ENCODE measurements at places on chromosomes 16 and 17.

- peak; percentile 77 for DNase-seq
These were observed at the start of gene NRN1L for GRCh38 chr16:67884684-67885083. TSS of gene NRN1L (plus strand) at chr16:67884885. CDS start at chr16:67884904, 19 bp downstream.

DNA sequence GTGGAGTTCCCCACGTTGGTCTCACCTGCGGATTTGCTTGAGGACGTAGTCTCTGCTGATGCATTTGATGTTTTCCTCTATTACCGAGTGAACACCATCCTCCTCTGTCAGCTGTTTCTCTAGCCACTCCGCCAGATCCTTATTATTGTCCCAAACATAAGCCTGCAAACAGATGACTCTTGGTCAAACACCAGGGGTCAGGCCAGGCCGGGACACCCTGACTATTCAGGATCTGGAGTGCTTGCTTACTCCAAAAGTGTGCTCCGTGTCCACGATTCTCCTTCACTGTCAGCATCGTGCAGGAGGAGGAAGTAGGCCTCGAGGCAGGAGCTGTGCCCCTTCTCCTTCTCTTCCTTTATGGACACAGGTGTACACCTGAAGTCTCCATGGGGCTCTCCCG lies 140.2 kb downstream of the AATF start:
- peak; percentile 23 for DNase-seq

- peak; percentile 54 for DNase-seq
These were observed 646 bp downstream of the CBX2 start for GRCh38 chr17:79778504-79779083.

DNA sequence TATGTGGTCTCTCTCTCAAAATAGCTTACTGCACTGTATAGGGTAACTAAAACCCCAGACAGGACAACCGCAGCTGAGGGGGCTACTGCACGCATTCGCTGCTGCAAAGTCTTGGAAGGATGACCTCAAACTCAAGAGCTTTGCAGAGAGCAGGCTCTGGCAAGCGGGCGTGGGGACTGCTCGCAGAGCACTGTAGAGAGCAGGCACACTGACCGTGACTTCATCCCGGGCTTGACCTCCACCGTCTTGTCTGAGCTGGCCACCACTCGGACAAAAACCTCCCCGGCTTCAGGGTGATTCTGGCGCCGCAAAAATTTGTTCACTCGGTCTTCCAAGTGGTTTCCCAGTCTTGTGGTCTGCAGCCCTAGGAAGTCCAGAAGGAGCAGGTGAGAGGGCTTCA lies 22.9 kb upstream of the TRAP1 start:
- no peak for DNase-seq

- no peak for DNase-seq
These were observed 161.3 kb downstream of the AATF start for GRCh38 chr17:37109731-37110710.

DNA sequence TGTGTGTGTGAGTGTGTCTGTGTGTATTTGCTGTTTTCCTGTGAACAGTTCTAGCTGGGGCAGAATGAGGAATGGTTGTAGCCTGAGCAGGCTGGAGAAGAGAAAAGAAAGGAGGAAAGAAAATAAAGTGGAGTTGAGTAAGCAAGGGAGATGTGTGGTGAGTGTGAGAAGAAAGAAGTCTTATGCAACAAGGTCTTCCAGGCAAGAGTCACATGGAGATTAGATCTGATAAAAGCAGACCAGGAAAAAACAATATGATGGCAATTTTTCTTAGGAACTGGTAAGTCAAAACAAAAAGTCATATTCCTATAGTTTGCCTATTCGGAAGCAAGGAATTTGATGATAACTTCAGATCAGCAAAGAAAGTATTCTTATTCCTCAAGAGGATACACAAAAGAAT lies 125.0 kb downstream of the HS3ST3A1 start:
- no peak for DNase-seq

DNA sequence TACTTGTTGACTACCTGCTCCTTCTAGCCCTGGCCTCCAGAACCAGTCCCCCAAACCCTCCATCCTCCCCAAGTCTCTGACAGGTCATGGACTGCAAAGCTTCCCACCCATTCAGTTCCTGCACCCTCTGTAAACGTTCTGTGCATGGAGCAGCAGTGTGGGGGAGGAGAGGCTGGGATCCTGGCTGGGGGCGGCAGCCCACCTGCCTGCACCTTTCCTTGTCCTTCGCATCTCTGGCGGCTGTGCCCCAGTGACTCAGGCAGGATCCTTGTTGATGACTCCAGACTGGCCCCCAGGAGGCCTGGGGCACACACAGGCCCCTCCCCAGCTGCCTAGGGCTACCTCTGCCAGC lies 1.6 kb upstream of the PKMYT1 start:
- no peak for DNase-seq

GRCh38 chr16:66851166-66851964 lies 7.2 kb downstream of the CA7 start:
- DNase-seq = no peak

GRCh38 chr17:48740537-48740936 lies 12.0 kb upstream of the HOXB13 start:
- no peak for DNase-seq

DNA sequence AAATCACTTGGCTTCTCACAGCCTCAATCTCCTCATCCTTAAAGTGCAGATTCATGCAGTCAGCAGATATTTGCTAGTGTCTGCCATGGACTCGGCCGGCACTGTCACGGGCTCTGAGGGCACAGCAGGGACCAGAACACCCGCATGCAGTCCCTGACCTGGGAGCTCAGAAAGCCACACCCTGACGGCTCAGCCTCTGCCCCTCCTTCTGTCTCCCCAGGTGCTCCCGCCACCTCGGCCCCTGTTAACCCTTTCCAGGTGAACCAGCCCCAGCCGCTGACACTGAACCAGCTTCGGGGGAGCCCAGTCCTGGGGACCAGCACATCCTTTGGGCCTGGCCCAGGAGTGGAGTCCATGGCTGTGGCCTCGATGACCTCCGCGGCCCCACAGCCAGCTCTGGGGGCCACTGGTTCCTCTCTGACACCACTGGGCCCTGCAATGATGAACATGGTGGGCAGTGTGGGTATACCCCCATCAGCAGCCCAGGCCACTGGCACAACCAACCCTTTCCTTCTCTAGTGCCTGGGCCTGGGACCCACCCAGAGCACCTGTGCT lies 28.7 kb downstream of the B9D1 start:
- no peak for DNase-seq

DNA sequence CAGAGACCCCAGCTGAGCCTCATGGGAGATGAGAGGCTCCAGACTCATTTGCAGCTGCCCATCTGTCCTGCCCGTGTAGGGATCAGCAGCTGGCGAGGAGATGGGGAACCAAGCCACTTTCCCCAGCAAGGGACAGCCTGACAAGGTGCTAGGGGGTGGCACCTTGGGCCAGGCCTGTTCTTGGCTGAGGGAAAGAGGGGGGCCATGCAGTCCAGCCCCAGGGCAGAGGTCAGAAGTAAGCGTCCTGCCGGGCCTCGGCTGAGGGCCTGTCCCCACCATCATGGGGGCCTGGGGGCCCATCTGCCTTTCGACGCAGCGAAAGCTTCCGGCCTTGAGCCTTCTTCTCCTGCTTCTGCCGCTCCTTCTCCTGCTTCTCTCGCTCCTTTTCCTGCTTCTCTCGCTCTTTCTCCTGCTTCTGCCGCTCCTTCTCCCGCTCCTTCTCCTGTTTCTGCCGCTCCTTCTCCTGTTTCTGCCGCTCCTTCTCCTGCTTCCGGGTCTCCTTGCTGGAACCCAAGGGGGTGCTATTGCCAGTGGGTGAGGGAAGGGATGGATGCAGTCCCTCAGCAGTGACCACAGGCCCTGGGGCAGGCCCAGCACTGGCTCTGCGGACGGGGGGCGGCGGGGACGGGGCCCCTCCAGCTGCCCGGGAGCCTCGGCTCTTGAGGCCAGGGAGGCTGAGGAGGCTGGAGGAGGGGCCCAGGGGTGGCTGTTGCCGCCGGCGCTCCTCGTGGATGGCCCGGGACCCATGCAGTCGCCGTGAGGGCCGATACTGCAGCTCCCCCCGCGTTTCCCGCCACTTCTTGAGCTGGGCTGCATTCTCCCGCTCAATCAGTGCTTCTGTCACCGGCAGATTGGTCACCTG lies 2.8 kb upstream of the CD2BP2 start:
- no peak for DNase-seq

DNA sequence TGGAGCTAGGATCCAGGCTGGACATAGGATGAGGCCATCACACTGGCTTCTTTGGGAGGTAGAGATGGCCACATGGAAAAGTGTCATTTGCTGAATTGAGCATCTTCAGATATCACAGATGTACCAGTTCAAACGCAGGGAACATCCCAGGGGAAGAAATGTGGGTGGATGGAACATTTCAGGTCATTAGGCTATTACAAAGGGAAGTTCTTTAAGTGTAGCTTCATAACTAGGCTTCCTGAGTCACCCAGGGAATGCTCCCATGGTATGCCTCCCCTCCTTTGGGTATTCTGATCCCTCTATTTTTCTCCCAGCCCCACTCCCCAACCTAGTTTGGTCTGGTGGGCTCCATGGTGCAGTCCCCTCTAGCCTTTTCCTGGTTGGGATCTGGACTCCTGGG lies 69.8 kb upstream of the IRX3 start:
- DNase-seq = no peak

- DNase-seq = no peak
These were observed 5.6 kb upstream of the TBX2 start for GRCh38 chr17:61393904-61394629.

GRCh38 chr16:50609471-50609870 lies 61.3 kb downstream of the NKD1 start:
- no peak for DNase-seq

Measured in T47D (cell line).